Activated CD4-positive, alpha-beta T cell treated with anti-CD3 and anti-CD28 coated beads, Interleukin-2, amount 50 U/mL, for 48 hours (primary cell): ENCODE measurements at places on chromosomes 1 and 21.

GRCh38 chr1:62912028-62912638 lies 128.2 kb downstream of the ATG4C start:
- no peak for DNase-seq

DNA sequence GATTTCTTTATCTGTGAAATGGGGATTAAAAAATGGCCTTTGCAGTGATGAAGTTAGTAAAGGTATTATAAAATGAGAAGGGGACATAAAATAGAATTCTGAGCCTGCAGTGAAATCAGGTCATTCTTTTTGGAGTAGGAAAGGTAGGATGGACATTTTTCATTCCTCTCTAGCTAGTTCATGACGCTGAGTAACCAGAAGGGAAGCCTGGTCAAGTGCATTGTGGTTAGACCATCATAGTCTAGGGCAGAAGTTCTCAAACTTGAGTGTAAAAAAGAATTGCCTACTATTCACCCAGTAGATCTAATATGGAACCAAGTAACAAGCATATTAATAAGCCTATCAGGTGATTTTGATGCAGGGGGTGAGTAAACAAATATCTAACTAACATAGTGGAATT lies 50.8 kb downstream of the TGFB2 start:
- no peak for DNase-seq

DNA sequence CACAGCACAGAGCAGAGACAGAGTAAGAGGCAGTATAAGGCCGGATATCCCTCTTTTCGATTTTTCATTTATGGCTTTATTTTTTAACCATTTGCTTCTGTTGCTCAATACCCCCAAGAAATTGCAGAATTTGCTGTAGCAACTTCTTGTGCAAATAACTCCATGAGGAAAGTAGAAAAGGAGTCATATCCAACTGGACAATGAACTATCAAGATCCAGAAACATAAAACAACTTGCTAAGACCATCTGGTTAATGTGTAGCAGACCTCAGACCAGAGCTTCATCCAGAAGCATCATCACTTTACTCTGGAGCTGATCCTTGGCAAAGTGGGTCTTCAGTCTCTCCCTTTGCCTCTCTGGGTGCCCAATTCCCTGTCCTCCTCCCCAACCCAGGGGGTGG lies 45.9 kb downstream of the ZNF697 start:
- DNase-seq, result no peak

GRCh38 chr1:26701266-26701994 lies 5.6 kb downstream of the ARID1A start:
- DNase-seq, result no peak

- DNase-seq, result no peak
Measured at GRCh38 chr1:31675161-31675560, 28.7 kb downstream of the COL16A1 start.

DNA sequence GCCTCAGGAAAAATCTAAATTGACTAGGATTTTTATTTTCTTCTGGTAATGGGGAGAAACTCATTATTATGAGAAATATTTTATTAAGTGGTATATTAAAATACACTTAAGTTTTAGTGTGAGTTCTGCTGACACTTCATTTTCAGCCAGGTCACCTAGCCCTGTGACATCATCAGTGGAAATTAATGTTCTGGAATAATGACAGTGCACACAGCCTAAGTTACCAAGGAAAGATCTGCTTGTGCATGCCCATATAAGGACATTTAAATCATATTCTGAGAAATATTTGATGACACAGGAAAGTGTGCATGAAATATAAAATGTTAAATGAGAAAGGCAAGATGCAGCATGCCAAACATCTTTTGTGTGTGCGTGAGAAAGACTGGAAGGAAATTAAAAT lies 102.0 kb downstream of the KIF14 start:
- no peak for DNase-seq

DNA sequence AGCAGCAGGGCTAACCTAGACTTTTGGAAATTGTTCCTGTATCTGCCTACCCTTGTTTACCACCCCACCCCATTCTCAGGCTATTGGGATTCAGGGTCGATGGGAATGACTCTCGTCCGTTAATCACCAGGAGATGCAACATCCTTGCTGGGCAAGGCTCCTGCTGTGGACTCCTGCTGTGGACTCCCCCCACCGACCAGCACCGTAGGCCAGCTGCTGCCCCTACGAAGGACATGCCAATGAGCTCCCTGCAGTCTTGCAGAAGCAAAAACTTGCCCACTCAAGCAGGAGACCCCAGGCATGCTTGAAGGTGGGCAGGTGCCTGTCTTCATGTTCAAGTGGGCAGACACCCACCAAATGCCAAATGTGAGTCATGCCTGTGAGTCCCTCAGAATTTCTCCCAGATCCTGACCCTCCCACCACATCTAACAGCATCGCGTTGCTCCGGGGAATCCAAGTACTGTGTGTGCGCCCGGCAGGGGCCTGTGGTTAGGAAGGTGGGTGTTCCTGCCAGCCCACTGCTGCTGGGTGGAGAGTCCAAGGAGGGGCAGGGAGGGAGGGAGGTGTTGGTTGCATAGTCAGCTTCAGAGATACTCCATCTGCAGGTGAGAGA lies 41.7 kb upstream of the SOX13 start:
- DNase-seq, result no peak

DNA sequence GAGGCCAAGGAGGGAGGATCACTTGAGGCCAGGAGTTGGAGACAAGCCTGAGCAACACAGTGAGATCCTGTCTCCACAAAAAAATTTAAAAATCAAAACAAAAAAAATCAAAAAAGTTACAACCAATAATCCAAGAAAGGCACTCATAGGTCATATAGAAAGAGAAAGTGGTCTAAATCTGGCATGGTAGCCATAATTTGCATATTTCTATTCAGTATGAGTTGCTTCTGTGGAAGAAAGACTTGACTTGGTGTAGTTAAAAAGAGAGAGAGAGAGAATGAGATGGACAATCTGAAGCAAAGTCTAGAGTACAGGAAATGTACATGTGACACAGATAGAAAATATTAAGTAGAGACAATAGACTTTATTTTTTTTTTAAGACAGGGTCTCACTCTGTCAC lies 22.5 kb downstream of the JMJD4 start:
- no peak for DNase-seq

GRCh38 chr1:201054091-201054543 lies 30.6 kb upstream of the KIF21B start:
- DNase-seq, result no peak

DNA sequence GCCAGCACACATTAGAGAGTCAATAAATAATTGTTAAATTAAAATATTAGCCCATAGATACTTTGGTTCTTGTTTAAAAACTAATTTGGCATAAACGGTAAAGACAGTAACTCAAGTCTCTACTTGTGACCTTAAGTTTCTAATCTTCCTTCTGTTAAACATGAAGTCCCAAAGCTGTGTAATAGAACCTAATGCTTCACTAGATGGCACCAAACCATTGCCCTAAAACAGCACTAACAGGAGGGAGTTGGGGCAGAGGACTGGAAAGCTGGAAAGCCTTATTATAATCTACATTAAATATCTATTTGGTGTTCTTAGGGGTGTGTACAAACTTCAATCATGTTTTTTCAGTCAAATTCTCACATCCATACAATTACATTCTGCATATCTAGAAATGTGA lies 176.7 kb downstream of the OLFM3 start:
- DNase-seq, result no peak

DNA sequence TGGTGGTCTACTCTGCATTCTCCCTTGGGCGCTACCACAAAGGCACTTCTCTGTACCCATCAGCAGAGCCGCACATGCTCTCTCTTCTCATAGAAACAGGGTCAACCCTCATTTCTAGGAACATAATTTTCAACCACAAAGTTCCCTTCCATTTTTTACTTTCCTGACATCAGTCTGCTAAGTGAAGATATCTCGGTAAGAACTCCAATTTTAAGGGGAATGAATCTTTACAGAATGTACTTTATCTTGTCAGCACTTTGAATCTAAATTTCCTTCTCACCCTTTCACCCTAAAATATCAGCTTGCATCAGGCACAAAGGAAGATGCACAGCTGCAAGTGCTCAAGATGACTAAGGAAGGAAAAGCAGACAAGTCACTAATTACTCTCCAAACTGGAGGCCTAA lies 545.9 kb downstream of the SMYD3 start:
- no peak for DNase-seq

- DNase-seq, result no peak
Measured at GRCh38 chr1:39779821-39780220, 8.7 kb upstream of the OXCT2 start.

GRCh38 chr1:100404821-100405220 lies 52.5 kb downstream of the CDC14A start:
- DNase-seq, result no peak

DNA sequence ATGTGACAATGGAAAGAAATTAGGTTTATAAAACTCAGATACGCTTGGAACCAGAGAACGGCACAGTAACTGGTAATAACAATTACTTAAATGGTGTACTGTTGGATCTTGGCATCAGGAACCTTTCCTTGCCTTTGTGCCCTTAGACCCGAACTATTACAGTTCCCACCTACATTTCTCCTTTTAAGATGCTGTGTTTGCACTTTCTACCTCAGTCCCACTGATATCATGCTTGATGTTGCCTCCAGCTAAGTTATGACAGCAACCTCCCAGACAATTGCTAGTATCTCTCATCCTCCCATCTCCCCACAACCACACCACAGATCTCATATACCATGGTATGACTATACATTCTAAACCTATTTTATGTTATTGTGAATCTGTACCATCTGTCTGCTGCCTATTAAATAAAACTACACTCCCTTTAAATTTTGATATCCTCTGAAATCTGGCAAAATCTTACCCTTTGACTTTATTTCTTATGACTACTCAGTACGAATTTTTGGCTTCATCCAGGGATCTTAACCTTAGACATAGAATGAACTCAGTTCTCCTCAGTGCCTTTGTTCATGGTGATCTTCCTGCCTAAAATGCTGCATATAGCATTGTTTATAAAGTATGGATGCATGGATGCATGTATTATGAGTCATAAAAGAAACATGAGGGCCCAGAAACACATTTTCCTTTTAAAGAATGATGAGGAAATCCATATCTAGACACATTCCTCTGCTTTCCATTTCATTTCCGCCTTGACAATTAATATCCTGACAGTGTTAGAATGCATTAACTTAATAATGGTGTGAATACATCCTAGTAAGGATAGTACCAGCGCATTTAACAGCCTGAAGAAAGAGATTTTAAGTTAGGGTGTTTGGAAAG lies 64.1 kb downstream of the LRRC8D start:
- no peak for DNase-seq

DNA sequence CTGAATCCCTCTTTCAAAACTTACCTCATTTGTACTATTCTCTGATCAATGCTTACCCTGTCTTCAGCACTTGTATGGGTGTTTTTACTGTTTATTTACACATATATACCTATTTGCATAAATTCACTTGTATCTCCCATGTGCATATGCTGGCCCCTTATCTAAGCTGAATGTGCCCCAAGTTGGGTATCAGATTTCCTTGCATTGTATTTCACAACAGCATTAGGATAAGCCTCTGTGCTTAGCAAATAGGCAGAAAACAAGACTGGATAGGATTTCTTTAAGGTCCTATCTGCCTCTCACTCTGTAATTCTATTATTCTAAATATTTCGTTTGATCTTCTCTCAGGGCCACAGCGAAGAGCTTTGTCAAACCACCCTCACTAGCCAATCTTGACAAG lies 45.9 kb upstream of the IPO9 start:
- DNase-seq, result no peak

GRCh38 chr1:185808631-185809030 lies 74.4 kb downstream of the HMCN1 start:
- no peak for DNase-seq

- no peak for DNase-seq
Measured at GRCh38 chr1:204902671-204903070, 32.0 kb downstream of the NFASC start.

DNA sequence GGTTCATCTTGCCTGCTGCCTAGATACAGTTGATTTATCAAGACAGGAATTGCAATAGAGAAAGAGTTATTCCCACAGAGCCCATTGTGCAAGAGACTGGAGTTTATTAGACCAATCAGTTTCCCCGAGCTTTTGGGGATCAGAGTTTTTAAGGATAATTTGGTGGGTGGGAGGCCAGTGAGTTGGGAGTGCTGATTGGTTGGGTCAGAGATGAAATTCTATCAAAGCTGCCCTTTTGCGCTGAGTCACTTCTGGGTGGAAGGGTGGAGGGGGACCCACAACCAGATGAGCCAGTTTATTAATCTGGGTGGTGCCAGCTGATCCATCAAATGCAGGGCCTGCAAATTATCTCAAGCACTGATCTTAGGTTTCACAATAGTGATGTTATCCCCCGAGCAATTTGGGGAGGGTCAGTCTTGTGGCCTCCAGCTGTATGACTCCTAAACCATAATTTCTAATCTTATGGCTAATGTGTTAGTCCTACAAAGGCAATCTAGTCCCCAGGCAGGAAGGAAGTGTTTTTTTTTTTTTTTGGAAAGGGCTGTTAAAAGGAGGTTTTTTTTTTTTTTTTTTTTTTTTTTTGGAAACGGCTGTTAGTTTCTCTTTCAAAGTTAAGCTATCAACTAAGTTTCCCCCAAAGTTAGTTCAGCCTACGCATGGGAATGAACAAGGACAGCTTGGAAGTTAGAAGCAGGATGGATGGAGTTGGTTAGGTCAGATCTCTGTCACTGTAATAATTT lies 7.4 kb downstream of the SLC16A4 start:
- no peak for DNase-seq

GRCh38 chr1:67586596-67586995 lies 98.4 kb upstream of the GADD45A start:
- DNase-seq, result no peak

- DNase-seq, result no peak
Measured at GRCh38 chr1:172405912-172406311, 14.6 kb upstream of the C1orf105 start.

- DNase-seq, result no peak
Measured at GRCh38 chr1:155026154-155026553, 7.4 kb downstream of the DCST2 start.

DNA sequence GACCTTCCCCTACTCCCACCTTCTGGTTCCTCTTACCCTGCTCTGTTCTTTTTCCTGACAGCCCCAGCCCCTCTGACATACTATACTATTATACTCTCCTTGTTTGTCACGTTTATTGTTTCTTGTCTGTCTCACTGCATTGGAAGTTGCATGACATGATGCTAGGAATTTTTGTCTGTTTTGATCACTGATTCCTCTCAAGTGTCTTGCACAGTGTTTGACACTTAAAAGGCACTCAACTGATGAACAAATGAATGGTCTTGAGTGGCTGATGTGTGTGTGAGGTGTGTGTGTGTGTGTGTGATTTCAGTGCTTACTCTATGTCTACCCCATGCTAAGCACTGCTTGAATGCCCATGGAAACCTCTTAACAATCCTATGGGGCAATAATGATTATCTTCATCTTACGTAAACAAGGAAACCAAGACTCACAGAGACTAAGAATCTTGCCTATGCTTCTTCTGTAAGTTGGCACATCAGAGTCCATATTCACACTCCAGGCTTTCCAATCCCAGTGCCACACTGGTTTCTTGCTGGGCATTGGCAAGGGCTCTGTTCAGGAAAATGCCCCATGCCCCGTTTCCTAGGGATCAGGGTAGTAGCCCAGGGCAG lies 59.7 kb downstream of the ATP1A1 start:
- no peak for DNase-seq

DNA sequence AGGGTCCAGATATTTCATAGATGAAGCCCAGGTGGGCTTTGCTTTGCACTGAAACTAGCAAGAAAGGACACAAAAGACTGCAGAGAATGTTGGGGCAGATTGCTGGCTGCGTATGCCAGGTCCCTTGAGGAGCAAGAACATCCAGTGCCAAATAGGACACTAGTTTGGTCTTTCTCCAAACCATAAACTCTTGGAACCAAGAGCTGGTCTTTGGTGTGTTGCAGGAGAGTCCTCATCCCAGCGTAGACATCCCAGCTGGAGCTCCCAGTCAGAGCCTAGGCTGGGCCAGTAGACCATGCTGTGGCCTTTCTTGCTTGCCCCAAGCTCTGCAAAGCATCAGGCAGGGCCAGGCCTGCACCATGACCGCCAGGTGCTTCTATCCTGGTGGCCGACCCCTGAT lies 87.5 kb downstream of the ATP5PO start:
- no peak for DNase-seq
